ENCODE measurements at places on chromosomes 5 and 9.

DNA sequence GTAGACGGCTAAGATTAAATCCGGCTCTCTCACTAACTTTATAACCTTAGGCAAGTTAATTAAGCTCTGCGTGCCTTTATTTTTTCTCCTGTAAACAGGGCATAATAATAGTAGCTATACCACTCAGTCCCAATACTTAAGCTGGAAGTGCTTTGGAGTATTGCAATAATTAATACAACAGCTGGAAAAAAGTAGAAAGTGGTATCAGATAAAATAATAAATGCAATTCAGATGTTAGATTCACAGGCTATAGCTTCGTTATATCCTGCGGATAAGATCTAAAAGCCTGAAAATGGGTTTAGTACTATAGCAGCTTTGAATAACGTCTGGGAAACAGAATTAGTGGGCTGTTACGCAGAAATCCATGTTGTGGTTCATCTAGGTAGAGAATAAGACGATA, 51.8 kb downstream of the MEGF9 start:
- no peak for DNase-seq

DNA sequence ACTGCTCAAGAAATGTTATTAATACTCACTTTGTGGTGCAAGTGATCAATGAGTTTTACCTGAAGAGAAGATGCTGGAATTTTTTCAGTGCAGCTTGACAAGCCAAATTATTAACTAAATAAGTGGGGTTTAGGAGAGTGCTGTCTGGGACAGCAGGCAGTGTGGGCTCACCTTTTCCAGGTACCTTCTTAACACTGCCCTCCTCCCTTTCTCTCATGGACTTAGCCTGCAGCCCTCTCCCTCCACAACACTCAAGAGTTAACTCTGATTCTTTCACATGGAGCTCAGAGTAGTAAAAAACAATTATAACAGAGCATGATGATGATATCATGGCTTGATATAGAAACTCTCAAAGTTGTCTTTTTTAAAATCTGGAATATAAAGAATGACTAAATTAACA, 404.8 kb upstream of the SLC30A5 start:
- no peak for DNase-seq

- no peak for DNase-seq
Observed at GRCh38 chr5:55402199-55402598, 94.4 kb downstream of the MTREX start.

DNA sequence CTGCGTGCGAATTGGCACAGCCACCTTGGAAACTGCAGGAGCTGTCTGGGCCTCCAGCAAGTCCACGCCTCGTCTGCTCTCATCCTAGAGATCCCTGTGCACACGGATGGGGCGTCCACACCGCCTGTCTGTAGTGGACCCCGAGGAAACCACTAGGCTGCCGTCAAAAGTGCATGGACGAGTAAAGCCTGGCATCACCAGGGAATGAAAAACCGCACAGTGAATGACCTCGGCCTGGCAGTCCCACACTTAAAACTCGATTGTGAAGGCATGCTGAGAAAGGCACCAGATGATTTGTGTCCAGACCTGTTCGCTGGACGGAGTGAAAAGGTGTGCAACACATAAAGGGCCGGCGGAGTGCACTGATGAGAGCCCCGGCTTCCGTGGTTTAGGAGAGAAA, 50.8 kb downstream of the MRPL36 start:
- no peak for DNase-seq

GRCh38 chr5:82313016-82313415, 34.9 kb upstream of the RPS23 start:
- no peak for DNase-seq

GRCh38 chr5:126857472-126858410, 80.8 kb downstream of the LMNB1 start:
- DNase-seq, result no peak

DNA sequence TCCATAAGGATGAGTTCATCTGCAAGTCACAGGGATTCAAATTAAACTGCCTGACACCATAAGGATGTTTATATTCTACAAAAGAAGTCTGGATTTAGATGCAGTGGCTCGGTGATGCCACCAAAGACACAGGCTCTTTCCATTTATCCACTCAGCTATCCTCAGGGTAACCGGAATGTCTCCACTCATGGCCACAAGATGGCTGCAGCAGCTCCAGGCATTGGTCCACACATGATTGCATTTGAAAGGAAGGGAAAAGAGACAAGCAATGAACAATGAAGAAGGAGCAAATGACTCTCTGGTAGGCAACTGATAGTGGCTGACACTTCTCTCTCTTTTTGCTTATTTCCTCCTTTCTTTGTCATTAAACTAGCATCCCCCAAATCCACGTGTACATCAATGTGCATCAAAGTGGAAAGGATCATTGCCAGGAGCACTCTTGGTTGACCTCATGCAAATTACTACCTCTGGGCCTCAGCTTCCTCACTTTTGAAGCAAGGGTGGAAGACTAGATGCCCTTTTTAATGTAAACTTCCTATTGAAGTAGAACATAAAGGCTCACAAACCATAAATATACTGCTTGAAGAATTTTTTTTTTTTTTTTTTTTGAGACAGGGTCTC, 7.2 kb upstream of the SNX30 start:
- no peak for DNase-seq

GRCh38 chr9:119050281-119050680, 319.0 kb downstream of the BRINP1 start:
- DNase-seq, result no peak

GRCh38 chr5:128213340-128213739, 129.8 kb downstream of the SLC12A2 start:
- DNase-seq, result peak; percentile 59

- DNase-seq, result no peak
Observed at GRCh38 chr9:80188579-80188978, 616.8 kb downstream of the TLE4 start.

- no peak for DNase-seq
Observed at GRCh38 chr5:79612667-79613198, 492 bp downstream of the TENT2 start.

GRCh38 chr5:68086857-68087256, 128.7 kb upstream of the PIK3R1 start:
- no peak for DNase-seq

GRCh38 chr9:77975806-77976205, 55.8 kb downstream of the GNAQ start:
- DNase-seq, result no peak

DNA sequence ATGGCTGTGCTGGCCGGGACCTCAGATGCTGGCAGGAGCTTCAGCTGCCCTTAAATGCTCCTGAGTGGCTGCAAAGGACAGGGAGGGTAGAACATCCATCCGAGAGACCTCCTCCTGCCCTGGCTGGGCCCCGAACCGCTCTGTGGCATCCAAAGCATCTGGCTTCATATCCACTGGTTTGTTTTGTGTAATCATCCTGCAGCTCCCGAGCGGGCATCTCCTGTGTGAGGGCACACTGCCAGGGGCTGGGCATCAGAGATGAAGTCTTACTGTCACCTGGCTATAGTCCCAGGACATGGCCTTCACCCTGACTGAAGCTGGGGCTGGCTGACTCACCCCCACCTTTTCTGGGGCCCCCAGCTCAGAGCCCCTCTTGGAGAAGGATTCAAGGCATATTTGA, 18.5 kb upstream of the NTNG2 start:
- no peak for DNase-seq

- no peak for DNase-seq
Observed at GRCh38 chr9:18826248-18826647, 206.8 kb downstream of the SAXO1 start.
